Stimulated activated CD4-positive, alpha-beta T cell treated with anti-CD3 and anti-CD28 coated beads, Interleukin-15, amount 100 ng/mL, for 1 hour (primary cell): ENCODE measurements at places on chromosomes 2 and 18.

GRCh38 chr2:189379731-189380261, 61.5 kb upstream of the WDR75 start:
- DNase-seq, result no peak

DNA sequence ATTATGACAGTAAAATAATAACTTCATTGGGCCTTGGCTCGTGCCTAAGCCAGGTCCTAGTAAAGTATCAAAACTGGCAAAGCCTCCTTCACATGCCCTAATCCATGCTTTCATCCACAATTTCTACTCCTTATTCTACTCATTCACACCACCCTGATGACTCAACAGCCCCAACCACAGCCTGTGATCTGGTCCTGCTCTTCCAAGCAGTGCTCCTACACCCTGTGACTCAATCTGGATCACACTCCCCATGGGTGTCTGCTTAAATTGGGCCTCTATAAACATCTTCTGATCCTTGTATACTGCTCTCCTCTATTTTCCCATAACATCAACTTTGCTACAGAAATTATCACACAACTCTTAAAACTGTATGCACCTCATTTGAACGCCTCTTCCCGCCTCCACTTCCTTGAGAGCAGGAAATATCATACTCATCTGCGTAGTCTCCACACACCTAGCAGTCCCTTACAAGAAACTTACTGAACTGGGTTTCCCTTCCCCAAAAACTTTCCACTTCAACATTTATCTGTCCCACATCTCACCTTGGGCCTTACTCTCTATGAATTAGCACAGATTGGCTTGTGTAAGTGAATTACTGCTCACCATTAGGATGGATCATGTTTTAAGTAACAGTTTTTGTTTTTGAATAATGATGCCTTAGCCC, 15.9 kb downstream of the GTF3C3 start:
- DNase-seq, result no peak

- no peak for DNase-seq
These were observed 12.7 kb downstream of the ABI2 start for GRCh38 chr2:203340791-203341487.

- no peak for DNase-seq
These were observed 236.8 kb downstream of the SETBP1 start for GRCh38 chr18:44917216-44918141.

DNA sequence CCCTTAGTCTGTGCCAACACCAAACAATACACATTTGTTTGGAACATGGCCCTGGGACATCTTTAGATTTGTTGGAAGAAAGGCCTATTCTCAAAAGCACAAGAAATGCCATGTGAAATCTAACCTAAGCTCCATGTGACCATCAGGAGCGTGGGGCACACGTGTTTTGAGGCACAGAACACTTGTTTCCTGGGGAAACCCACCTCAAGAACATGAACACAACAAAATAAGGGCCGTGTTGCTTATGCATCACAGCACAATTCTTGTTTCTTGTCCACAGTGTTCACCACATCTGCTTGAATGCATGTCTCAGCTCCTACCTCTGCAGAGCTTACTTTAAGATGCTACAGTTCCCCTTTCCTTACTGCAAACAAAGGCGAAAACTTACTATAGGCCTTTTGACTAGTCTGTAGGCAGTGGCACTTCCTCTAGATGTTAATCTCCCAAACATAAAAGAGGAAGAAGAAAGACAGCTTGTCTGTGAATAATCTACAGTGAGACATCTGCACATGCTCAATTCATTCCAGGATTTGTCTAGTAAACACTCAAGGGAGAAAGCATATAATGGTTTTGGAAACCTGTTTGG, 165.0 kb downstream of the ANKRD44 start:
- no peak for DNase-seq

- peak; percentile 17 for DNase-seq
These were observed 19.0 kb upstream of the CCNYL1 start for GRCh38 chr2:207692206-207693065.

- DNase-seq, result no peak
These were observed 163.3 kb downstream of the SLC39A10 start for GRCh38 chr2:195820373-195820772.

DNA sequence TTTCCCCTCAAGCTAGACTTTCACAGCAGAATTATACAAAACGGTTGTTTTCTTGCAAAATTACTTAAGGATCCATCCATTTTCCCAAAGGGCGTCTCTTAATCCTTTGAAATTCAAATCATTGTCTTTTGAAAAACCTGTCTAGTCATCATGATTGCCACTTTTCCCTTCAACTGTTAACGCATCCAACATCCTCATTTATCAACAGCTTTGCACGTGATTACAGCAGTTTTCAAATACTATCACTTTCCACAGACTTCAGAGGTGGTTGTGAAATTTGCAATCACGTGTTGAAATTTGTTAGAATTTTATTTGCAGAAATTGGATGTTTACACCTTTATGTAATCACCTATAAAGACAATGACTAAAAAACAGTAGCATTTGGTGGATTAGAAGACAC, 304.4 kb upstream of the SLC39A10 start:
- DNase-seq, result no peak

DNA sequence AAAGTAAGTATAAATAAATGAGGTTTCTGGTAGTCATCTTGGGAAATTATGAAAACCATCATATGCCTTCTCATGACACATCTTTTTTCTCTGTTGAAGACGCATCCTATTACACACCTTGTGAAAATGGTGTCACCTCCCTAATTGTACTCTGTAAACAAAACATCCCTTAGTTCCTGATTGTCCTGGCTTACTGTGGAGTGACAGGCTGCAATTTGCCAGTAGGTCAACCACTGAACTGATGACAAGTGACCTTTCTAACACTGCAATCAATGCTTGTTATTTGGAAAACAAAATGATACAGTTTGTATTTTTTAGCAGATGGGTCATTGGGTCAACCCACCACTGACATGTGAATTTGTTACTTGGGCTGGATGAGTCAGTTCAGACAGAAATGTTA, 219.5 kb downstream of the PTPRM start:
- DNase-seq, result no peak

DNA sequence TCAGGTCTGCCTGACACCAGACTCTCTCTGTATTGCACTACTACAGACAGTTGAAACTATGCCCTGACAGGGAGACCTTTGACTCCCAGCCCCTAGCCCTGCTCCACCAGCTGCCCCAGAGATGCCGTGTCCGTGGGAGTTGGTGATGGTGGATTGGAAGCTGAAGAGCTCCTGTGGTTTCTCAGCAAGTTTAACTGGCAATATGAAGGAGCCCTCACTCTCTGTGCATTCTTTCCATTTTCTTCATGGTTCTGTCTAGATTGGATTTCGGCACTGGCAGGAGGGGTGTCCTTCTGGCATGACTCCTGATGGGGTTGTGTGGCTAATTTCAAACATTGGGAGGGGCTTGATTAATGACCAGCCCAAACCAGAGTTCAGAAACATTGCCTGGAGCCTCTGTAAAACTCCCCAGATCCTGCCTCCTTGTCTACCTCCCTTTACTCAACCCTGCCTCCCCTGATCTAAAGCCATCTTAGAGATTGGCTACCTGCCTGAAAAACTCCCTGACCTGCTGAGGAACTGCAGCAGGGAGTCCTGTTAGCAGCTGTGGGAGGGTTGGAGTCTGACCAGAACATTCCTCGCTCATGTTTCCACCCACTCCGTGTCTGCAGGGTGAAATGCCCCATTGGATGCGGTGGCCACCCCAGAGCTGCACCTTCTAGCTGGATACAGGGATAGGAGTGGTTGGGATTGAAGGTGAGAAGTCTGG, 206.9 kb upstream of the SPRED2 start:
- DNase-seq, result no peak

GRCh38 chr2:49342156-49342555, 187.8 kb upstream of the FSHR start:
- no peak for DNase-seq

DNA sequence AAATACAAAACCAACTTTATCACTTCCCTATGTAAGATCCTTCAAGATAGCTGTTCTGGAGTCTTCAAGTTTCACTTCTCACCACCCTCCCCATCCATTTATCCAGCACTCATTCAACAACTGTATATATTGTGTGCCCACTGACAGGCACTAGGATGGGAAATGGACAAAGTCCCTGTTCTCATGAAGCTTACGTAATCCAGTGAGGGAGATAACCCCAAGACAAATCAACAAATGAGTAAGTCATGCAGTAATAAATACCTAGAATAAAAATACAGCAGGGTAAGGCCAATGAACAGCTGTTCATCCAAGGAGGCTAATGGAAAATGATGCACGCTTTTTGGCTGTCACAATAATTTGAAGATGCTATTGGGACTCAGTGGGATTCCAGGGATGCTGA, 133.8 kb downstream of the MEMO1 start:
- DNase-seq, result no peak

GRCh38 chr2:187009483-187010239, 160.7 kb upstream of the ZSWIM2 start:
- DNase-seq, result no peak

- DNase-seq, result no peak
These were observed 30.7 kb upstream of the IL1R1 start for GRCh38 chr2:102111823-102112222.
